ENCODE measurements at places on chromosomes 4 and X.
A peak's percentile ranks its signal among the peaks of the same experiment; 100 is the strongest.

DNA sequence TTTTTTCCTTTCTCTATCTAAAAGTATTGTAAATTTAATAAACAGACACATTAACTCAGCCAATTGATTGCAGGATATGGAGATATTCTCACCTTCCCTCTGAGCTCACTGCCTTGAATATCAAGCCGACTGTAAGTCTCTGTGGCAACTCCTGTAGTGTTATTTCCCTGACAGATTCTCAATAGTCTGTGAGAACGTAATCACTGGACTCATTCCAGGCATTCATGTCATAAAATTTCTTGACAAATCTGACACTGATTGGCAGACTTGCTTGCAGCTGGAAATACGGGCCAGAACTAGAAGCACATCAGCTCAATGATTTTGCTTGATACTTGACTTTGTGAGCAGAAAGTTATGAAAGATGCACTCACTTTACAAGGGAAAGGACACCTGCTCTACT, 29.6 kb downstream of the FAM47B start:
- DNase-seq: no peak

- DNase-seq: no peak
These were observed 35.1 kb downstream of the PRKX start for GRCh38 chrX:3678328-3678727.

- no peak for DNase-seq
These were observed 132.1 kb upstream of the SLC4A4 start for GRCh38 chr4:71206763-71207162.

GRCh38 chrX:6813836-6814370, 279.0 kb upstream of the VCX3A start:
- DNase-seq: no peak

DNA sequence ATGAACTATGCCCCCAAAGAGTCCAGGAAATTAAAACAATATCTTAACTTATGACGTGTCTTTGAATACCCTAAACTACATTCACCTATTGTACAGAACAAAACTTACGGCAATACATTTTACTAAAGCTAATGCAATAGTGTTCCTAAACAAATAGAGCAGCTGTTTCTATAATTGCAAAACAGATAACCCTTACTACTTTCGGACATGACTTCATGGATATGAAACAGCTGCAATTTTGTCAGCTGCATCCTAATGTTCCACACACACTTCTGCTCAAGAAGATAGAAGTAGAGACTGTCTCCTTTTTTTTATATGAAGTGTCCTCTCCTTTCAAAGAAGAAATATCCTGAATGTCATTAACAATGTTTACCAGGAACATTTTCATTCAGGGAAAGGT, 174.9 kb downstream of the ACTRT1 start:
- DNase-seq: no peak

DNA sequence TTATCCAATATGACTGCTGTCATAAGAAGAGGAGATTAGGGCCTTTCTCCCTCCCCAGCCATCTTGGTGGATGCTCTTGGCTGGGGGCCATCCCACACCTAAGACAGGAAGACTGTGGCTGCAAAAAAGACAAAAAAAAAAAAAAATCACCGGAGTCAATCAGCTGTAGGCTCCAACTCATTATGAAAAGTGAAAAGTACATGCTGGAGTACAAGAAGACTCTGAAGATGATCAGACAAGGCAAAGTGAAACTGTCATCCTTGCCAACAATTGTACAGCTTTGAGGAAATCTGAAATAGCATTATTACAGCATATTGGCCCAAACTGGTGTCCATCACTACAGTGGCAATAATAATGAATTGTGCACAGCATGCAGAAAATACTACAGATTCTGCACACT, 5.2 kb downstream of the EGFL6 start:
- no peak for DNase-seq

DNA sequence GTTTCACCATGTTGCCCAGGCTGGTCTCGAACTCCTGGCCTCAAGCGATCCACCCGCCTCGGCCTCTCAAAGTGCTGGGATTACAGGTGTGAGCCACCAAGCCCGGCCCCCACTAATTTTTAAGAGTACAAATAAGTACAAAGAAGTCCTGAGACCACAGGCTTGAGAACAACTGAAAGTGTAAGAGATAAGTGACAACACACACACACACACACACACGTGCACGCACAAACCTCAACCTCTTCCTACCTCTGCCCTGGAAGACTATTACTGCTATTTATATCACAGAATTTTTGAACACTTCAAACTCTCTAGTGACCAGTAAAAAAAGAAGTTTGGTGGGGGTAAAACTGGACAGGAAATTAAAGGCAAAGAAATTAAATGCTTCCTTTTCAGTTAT, 7.5 kb downstream of the KLHL15 start:
- DNase-seq: no peak

DNA sequence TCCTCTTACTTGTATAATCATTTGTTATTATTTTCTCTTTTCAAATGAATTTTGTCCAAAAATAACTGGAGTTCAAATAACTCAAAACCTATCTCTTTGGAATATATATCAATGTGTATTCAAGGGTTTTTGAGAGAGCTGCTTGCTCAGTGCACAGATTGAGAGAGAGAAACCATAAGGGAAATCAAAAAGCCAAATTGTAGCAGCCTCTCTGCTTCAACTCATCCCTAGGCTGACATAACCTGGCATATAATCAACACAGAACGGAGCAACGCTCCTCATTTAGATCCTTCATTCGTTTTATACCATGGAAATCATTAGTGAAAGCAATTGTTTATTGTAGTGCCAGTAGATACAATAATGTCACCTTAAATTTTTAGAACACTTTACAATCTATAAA, 1.8 kb upstream of the GPM6A start:
- no peak for DNase-seq

GRCh38 chr4:139489638-139490037, 35.7 kb downstream of the RAB33B start:
- no peak for DNase-seq

GRCh38 chr4:103002551-103002950, 17.0 kb downstream of the SLC9B1 start:
- no peak for DNase-seq

GRCh38 chr4:74444891-74445642, at the start of gene AREG:
TSS of gene AREG (plus strand) at chr4:74445136. CDS start at chr4:74445346, 210 bp downstream.
- DNase-seq: peak; percentile 92

- no peak for DNase-seq
These were observed 172.7 kb downstream of the MID1 start for GRCh38 chrX:10447564-10448214.

DNA sequence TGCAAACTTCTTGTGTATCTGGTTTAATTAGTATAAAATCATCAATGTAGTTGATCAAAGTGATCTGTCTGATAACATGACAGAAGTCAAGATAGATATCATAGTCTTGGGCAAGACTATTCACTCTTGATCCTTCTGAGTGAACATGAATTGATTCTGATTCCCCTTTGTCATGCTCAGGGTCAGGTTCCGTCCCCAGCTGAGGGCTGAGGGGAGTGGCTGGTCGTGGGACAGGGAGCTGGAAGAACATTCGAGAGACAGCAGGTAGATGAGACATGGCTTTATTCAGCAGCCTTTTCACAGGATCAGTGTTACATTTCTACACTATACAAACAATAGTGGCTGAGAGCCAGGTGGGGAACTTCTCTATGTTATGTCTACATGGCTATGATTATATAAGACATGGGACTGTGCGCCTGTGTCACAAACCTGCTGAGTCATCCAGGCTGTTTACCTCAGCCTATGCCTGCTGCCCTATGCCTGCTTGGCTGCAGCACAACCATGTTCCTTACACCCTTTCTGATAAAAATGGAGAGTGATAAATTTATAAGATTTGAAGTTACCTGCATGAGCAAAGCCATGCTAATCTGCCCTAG, 586.9 kb upstream of the NR3C2 start:
- DNase-seq: no peak

GRCh38 chrX:124421898-124422655, 75.7 kb downstream of the SH2D1A start:
- no peak for DNase-seq

GRCh38 chr4:176270669-176271068, 1.6 kb upstream of the ASB5 start:
- DNase-seq: no peak

DNA sequence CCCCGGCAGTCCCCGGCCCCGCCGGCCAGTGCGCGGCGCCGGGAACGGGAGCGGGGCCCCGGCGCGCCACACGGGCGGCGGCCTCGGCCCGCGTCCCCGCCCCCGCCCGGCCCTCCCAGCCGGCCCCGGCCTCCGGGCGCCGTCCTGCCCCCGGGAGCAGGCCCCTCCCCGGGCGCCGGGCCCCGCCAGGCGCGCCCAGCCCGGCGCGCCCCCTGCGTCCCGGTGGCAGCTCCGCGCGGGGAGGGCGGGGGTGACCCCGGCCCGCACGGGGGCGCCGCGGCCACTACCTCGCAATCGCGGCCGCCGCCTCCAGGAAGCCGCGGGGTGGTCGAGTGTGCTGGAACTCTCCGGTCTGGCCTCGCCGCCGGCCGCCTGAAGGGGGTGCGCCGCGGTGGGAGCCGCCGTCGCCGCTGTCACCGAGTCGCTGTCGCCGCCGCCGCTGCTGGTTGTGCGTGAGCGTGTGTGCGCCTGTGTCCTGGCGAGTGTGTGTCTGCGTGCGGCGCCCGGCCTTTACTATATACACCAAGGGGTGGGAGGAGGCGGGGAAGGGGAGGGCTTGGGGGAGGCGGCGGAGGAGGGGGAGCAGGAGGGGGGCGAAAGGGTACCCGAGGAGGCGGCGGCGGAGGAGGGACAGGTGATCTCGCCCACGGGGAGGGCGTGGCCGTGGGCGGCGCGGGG, at the start of gene RAI2:
TSS of gene RAI2 (minus strand) at position 488 of the 678 bp plus-strand sequence. CDS start 59,288 bp downstream, outside the sequence.
- peak; percentile 11 for DNase-seq

GRCh38 chrX:48972220-48973164, 848 bp upstream of the KCND1 start:
- peak; percentile 23 for DNase-seq

GRCh38 chr4:88610771-88611170, 18.5 kb downstream of the HERC3 start:
- DNase-seq: no peak

- DNase-seq: no peak
These were observed 112.2 kb downstream of the DHX15 start for GRCh38 chr4:24472161-24472510.

DNA sequence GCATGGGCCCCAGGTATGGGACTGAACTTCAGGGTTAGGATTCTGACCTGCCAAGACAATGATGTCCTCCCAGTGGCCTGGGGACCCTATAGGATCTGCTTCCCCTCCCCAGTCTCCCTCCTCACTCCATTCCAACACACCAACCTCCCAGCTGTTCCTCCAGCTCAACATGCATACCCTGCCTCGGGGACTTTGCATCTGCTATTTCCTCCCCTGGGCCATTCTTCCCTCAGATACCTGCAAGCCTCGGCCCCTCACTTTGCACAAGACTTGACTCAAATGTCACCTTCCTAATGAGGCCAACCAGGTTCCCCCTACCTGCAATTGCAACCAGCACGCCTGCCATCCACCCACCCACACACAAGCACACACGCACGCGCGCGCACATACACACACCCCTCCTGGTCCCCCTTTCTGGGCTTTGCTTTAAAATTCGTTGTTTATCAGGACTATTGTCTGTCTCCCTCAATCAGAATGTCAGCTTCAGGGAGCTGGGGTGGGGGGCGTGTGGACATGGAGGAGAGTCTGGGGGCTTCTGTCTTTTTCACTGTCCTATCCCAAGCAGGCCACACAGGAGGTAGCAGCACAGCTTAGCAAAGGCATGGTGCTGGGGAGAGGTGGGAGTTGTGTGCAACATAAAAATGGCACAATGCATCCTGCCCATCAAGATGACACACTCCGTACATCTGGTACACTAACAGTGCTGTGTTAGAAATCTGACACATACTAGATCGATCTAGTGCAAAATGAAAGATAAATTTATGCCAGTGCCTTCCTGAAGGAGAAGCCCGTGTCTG, 20.6 kb upstream of the PPP2R2C start:
- DNase-seq: no peak

GRCh38 chr4:59535541-59535940, 1664.6 kb upstream of the ADGRL3 start:
- DNase-seq: no peak

GRCh38 chr4:151799417-151800012, 38.7 kb upstream of the GATB start:
- no peak for DNase-seq

DNA sequence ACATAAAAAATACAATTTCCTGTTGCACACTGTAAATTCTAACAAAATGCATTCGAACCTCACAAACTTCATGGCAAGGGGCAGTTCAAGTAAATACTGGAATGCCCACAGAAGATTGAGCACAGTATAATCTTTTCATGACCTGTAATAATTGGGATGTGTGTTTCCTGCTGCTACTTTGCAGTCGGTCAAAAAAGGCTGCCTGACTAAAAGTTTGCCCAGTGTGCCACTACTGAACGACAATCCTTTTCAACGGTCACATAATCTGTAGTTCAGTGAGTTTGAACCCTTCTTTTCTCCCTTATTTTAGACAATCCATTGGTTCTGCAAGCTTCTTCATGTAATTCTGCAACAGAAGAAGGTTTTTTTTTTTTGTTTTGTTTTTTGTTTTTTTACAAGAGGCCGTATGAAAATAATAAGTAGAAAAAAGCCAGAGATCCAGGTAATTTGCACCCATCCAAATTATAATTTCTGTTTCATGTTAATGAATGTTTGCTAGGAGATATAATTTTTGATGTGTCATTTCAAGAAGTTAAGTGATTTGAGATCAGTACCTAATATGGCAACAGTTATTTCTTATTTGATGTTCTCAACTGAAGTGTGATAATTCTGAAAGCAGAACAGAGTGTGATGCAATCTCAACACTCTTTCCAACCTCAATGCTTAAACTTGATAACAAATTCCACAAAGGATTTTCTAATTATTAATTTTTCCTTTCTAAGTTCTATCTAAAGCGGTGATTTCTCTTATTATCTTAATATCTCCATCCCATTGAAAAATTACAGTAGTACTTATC, 237.6 kb downstream of the FSTL5 start:
- DNase-seq: no peak

GRCh38 chrX:120824021-120824420, 51.6 kb downstream of the CT47B1 start:
- DNase-seq: no peak

DNA sequence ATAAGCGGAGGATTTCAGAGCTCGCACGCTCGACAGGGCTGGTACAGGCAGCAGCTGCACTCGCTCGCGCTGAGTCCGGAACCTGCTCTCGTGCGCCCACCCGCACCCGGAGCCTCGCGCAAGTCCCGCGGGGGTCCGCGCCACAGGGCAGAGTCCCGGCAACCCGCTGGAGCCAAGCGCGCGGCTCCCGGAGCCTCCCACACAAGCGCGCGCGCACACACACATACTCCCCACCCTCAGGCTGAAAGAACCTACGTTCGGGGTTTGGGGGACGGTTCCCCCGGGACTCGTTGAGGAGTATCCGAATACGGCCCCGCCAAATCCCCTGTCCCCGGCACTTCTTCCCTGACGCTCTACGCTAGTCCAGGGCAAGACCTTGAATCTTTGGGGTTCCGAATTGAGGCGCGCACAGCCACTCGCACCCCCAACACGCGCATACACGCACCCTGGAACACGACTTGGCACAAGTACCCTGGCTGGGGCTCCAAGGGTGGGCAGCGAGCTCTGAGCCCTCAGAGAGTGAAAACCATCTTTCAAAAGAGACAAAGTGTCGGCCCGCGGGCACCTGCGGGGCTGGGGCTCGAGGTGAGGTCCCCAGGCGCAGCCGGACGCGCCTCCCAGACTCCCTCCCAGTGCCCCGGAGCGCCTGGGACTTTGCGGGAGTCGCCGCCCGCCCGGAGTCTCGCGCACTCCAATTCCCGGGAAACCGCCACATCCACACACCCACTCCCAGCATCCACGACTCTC, 952 bp downstream of the ANOS1 start:
- DNase-seq: no peak

- no peak for DNase-seq
These were observed 36.0 kb upstream of the STS start for GRCh38 chrX:7111518-7111917.
